ENCODE measurements at places on chromosomes 3 and 15. TPM values are rescaled to one million over a fixed set of nuclear protein-coding genes. Genes with fewer than 3 reads are reported as not detected.

DNA sequence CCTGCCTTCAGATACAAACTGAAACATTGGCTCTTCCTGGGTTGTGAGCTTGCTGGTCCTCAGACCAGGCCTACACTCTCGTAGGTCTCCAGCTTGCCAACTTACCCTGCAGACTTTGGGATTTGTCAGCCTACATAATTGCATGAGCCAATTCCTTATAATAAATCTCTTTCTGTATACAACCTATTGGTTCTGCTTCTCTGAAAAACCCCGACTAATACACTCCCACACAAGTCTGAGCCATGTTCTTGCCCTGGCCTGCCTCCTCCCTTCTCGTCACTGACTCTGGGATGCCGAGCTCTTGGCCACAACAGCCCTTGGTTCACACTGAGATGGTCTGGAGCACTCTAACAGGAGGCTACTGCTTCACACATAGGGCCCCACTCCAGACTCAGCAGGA, 9.5 kb downstream of the CYP19A1 start:
- no peak overlapping the region for H3K4me3 ChIP-seq
- H3K27me3 ChIP-seq: no peaks in the 10 kb centered on the region
- no peak overlapping the region for H3K27ac ChIP-seq
- peaks cover 17% of the 10 kb centered on the region for H3K4me1 ChIP-seq

DNA sequence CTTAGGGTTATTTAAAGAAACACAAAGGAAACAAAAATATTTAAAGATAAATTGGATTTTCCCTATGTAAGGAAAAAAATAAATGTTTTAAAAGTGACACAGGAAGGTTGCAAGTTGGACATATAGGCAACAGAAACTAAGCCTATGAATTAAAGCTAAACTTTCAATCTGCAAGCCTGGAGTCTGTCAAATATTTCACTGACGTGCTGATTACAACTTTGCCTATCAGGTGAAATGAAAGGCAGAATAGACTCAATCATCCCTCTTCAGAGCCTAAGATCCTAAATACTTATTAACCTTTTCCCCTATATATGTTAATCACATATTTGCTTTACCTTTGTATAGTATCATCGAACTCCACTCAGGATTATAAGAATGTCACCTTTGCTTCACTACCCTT, 1068.0 kb upstream of the ALCAM start:
- H3K27ac ChIP-seq: no peak overlapping the region
- H3K4me1 ChIP-seq: no peaks in the 10 kb centered on the region
- no peak overlapping the region for H3K4me3 ChIP-seq
- DNase-seq: no peak

- peaks cover 26% of the 10 kb centered on the region for H3K4me1 ChIP-seq
- no peak for DNase-seq
- H3K36me3 ChIP-seq: peaks cover 64% of the 10 kb centered on the region
- no peak overlapping the region for H3K4me3 ChIP-seq
Observed at GRCh38 chr3:183762304-183762703, 63.1 kb downstream of the MAP6D1 start.

Gene SERINC4
- total RNA-seq: 0.12 TPM

Gene SLC30A4
- 5.1 TPM for total RNA-seq

GRCh38 chr3:156615592-156616173, 58.7 kb upstream of the TIPARP start:
- no peak overlapping the region for H3K4me3 ChIP-seq
- DNase-seq: no peak
- no peaks in the 10 kb centered on the region for H3K36me3 ChIP-seq
- peak overlapping the region; percentile 81 for H3K27ac ChIP-seq
- H3K27me3 ChIP-seq: no peaks in the 10 kb centered on the region

Gene BNC1
- total RNA-seq: 0.34 TPM

Gene RBP2
- 9.3 TPM for total RNA-seq

DNA sequence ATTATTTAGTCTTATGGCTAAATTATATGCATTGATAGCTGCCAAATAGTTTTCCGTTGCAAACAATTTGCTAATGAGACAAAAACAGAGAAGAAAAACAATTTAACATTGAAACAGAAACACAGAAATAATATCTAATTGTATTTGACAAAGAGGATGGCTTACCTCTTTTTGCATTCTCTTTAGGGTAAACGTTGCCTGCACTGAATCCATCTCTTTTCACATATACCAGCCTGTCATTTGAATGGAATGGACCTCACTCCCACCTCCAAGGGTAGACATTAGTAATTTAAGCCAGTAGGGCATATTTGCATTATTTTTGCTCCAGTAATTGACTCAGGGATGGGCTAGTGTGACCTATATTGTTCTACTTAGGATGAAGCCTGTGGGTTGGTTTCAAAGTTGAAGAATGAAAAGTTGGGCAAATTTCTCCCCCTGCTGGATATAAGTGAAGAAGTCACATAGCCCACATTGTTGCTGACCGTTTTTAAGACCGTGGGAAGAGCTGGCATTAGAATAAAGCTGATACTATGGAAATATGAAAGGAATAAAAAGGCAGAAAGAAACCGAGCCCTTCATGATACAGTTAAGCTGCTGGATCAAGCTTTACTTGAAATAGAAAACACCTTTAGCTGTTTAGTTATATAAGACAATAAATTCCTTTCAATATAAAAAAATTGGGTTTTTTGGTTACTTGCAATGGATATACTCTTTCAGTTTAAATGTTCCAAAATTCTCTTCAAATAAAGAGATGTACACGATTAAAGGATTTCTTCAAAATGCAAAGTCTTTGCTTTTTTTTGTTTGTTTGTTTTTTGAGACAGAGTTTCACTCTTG, 26.9 kb downstream of the PIERCE2 start:
- H3K27ac ChIP-seq: no peak overlapping the region
- H3K4me3 ChIP-seq: no peak overlapping the region
- DNase-seq: no peak
- no peaks in the 10 kb centered on the region for H3K27me3 ChIP-seq

DNA sequence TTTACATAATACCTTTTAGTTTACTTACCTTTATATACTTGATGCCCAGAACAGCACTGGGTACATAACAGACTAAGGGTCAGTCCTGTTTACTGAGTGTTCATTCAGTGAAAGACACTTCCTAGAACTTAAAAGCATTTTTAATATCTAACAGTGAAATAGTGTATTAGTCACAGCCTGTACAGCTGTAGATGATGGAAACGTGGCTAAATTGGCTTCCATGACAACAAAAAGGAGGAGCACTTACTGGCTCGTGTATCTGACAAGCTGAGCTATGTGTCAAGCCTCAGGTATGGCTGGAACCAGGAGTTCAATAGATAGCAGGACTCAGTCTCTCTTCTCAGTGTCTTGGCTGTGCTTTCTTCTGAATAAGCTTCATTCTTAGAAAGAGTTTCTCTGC, 40.2 kb downstream of the CMTM8 start:
- no peak overlapping the region for H3K27ac ChIP-seq
- DNase-seq: no peak
- peaks cover 5% of the 10 kb centered on the region for H3K4me1 ChIP-seq
- H3K27me3 ChIP-seq: no peaks in the 10 kb centered on the region
- no peaks in the 10 kb centered on the region for H3K36me3 ChIP-seq

GRCh38 chr3:40847551-40847992, 322.8 kb downstream of the ZNF621 start:
- no peaks in the 10 kb centered on the region for H3K4me1 ChIP-seq
- H3K4me3 ChIP-seq: no peak overlapping the region
- DNase-seq: no peak
- no peaks in the 10 kb centered on the region for H3K27me3 ChIP-seq
- no peak overlapping the region for H3K27ac ChIP-seq

- no peaks in the 10 kb centered on the region for H3K27me3 ChIP-seq
- no peak for DNase-seq
- no peak overlapping the region for H3K27ac ChIP-seq
- peaks cover 9% of the 10 kb centered on the region for H3K36me3 ChIP-seq
Observed at GRCh38 chr15:40695469-40695890, 506 bp downstream of the RAD51 start.

GRCh38 chr3:79953591-79954101, 185.8 kb upstream of the ROBO1 start:
- no peaks in the 10 kb centered on the region for H3K27me3 ChIP-seq
- no peak overlapping the region for H3K27ac ChIP-seq
- H3K4me3 ChIP-seq: no peak overlapping the region
